ENCODE measurements at places on chromosomes 11 and 22. TPM values are rescaled to one million over a fixed set of nuclear protein-coding genes. Genes with fewer than 3 reads are reported as not detected.
A peak's percentile ranks its signal among the peaks of the same experiment; 100 is the strongest.

DNA sequence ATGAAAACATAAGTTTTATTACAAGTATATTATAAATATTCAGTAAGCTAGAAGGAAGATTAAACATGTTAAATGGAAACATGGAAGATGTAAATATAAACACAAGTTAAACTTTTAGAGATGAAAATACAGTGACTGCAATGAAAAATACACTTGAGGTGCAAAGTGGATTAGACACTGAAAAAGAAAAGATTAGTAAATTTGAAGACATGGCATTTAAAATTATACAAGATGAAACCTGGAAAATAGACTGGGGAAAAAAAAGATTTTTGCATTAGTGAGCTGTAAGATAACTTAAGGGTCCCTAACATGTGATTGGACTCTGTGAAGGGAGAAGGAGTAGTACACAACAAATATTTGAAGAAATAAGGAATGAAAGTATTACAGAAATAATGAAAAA is 33.3 kb downstream of the ELP4 start:
- DNase-seq: no peak

DNA sequence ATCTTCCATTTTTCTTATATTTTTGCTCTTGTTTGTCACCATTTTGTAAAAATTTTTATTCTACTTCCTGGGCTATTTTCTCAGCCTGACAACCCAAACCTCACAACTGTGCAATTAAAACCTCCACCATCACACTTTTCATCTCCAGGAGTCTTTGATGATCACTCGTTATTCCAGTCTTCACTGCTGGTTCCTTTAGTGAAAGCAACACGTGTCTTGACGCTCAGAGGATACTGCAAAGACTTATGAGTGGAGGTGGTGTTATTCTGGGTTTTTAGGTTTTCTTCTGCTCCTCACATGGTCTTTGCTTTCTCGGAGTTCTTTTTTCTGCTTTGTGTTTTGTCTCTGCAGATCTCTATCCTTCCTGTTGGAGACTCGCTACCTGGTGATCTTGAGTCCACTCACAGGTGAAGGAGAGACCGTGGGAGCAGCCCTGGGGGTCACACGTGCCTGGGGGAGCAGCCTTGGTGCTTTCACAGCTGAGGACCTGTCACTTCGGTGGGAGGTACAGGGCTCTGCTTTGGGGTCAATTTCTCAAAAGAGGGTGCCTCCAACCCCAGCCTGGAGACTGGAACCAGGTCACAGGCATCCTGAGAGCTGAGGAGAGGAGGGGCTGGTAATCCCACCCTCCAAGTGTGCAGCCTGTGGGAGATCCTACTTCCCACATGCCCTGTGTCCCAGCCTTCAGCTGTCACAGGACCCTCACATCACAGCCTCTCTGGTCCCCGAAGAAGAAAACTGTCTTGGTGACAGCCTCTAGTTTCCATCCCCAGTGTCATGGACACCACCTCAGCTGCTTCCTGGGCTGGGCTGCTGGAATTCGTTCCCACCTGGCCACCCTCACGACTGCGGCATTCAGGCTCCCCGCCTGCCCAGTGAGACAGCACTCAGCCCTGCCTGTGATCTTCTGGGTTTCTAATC is 11.0 kb downstream of the SULT4A1 start:
- DNase-seq: no peak

DNA sequence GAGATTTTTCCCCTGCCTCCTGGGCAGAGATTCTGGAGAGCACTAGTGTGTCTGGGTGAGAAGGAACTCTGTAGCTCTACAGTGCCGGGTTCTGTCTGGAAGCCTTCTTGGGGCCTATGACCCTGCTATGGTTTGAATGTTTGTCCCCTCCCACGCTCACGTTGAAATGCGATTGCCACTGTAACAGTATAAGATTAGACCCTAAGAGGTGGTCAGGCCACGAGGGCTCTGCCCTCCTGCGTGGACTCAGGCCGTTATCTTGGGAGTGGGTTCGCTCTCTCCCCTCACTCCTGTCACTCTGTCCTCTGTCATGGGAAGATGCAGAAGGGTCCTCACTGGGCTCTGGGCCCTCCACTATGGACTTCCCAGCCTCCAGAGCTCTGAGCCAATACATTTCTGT is 3.5 kb downstream of the AP5B1 start:
- peak; percentile 32 for DNase-seq

- DNase-seq: no peak
Measured at GRCh38 chr11:6824136-6824823, 21.2 kb upstream of the OR10A5 start.

DNA sequence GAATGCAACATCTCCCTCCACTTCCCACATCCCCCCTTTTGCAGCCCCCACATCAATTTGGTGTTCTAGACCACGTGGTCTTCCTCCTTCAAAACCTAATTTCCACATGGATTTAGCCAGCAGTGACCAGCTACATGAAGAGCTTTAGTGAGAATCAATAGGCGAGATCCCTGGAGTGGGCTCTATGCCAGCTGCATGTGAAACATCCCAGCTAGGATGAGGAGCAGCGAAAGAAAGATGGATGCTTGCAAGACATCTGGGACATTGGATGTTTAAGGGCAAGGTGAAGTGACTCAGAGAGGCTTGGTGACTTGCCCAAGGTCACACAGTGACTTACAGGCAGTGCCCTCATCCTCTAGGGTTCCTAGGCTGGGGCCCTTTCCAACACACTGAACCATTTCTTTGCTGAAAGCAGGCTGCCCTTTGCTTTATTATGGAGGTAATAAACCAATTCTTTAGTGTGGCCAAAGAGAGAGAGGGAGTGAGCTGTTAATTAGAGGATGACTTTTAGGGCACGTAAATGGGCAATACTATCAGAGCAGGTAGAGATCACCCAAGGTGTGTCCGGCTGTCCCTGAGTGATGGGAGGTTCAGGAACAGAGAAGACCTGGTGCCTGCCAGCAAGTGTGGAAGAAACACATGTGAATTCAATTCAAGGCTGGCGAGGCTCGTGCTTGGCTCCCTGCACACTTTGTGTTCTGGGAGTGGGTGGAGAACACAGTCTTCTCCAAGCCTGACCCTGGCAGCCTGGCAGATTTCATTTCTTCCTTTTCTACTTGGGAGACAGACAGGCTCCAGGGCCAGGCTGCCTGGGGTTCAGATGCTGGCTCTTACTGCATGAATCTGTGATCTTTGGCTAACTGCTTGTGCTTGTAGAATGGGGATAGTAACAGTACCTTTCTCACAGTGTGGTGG is 24.0 kb downstream of the TSPAN18 start:
- no peak for DNase-seq

- no peak for DNase-seq
Measured at GRCh38 chr11:16900491-16900890, 113.7 kb downstream of the PLEKHA7 start.

The ANO9 gene
- total RNA-seq: 29.7 TPM

The BTG4 gene
- not detected for total RNA-seq

DNA sequence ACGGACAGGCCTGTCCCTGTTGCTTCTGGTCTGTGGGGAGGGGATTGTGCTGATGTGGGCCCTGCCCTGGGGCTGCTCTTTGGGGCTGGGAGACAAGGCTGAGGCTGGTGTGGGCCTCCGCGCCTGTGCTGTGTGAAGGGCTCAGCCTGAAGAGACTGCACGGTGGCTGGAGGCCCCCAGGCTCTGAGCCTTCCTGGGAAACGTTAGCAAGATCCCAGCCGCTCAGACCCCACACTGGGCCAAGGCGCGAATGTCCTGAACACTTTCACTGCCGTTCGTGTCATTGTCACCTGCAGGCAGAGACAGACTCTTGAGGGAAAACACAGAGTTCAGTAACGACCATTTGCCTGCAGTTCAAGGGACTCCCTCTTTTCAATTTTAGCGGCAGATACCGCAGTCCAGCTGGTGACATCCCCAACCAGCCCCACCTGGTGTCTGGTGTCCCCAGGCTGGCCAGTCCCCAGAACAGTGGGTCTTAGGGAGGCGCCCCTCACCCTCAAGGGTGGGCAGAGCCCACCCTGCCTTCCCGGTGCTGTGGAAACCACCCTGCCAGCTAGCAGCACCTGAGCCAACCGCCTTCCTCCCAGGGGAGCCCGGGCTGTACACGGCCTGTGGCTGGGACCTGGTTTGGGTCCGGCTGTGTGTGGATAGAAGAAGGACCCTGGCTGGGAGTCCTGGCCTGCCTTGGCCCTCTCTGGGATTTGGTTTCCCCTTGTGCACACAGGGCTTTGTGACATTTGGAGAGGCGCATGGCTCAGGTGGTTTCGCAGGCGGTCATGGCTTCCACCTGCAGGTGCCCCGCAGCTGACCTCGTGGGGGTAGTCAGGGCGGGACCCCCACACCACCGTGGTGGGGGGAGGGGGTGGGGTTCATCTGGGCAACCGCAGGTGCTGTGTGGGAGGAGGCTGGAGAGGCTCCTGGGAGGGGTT is 5.7 kb downstream of the PANX2 start:
- no peak for DNase-seq

DNA sequence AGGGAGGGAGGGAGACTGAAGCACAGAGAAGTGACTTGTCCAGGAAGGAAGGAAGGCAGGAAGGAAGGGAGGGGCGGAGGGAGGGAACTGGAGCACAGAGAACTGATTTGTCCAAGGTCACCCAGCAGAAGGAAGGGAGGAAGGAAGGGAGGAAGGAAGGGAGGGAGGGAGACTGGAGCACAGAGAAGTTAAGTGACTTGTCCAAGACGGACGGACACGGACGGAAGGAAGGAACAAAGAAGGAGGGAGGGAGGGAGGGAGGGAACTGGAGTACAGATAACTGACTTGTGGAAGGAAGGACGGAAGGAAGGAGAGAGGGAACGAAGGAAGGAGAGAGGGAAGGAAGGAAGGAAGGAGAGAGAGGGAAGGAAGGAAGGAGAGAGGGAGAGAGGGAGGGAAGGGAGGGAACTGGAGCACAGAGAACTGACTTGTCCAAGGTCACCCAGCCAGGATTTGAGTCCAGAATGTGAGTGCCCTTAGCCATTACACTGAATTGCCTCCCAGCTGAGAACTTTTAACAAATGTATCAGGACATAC is 1.5 kb downstream of the SLC35F2 start:
- no peak for DNase-seq

DNA sequence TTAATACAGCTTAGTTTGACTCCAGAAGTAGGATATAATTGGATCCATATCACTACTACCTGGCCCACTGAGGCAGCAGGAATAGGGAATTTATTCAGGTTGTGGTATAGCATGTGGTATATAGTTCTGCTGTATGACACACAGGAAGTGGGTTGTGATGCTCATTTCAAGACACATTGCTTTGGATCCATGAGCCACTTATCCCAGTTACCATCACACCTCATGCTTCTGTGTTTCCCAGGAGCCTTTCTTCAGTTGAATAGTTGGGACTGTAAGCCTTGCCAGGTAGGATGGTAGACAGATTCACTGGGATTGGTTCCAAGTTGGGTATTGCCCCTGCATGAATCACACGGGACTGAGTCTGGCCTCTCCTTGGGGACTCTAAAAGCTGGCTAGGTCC is 9.9 kb upstream of the SLC37A2 start:
- no peak for DNase-seq

The IFITM2 gene
- 224 TPM for total RNA-seq

- no peak for DNase-seq
Measured at GRCh38 chr22:41777749-41778425, 22.6 kb upstream of the CCDC134 start.

The OR51I1 gene
- 0.93 TPM for total RNA-seq

The OR52N1 gene
- not detected for total RNA-seq

The PYGM gene
- 7.6 TPM for total RNA-seq

The SLC17A6 gene
- total RNA-seq: not detected

GRCh38 chr11:45677770-45678512 is 12.5 kb upstream of the CHST1 start:
- no peak for DNase-seq

DNA sequence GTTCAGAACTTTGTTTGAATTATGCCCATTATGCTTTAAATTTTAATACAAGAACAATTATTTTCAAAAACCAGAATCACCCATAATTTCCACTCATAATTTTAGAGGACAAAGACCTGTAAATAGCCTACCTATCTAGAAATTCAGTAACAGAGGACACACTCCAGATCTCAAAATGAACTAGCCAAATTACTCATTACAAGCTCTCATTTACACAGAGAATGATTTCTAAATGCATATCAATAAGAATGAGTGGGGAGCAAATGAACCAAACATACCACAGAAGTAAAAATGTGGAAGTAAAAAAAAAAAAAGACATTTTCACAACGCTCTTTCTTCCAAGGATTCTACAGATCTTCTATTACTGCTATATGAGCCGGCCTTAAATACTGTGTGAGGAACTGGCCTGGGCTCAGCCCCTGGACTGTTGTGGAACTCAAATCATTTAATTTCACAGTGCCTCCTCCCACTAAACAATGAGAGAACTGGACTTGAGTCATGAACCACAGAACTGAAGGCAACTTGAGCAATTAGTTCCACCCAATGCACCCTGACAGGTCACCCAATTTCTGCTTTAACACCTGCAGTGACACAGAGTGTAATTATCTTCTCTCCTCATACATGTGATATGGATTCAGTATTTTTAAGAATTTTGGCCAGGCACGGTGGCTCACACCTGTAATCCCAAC is 8.0 kb downstream of the MRTFA start:
- no peak for DNase-seq

GRCh38 chr11:70073871-70074371 is 4.2 kb upstream of the ANO1 start:
- DNase-seq: no peak

- DNase-seq: no peak
Measured at GRCh38 chr11:33179348-33179803, 18.1 kb upstream of the CSTF3 start.
